ENCODE measurements at places on chromosomes 12 and 14.

DNA sequence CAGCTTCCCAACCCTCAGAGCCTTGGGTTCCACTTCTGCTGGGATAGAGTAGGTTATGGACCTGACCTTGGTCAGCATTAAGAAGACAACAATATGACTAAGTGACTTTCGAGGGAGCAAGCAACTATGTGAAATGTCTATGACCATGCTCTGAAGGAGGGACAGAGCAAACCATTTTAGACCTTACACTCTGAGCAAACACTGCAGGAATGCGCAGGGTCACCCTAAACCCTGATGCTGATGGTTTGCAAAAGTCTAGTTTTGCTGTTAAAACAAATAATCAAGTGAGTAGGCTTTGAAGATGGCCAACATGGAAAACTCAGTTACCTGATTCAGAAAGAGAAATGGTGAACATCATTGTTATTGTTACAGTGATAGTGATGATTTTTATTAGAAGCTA is 8.7 kb downstream of the ZCCHC8 start:
- no peak for DNase-seq

GRCh38 chr12:54988402-54989054 is 4.0 kb upstream of the TESPA1 start:
- peak; percentile 25 for DNase-seq

DNA sequence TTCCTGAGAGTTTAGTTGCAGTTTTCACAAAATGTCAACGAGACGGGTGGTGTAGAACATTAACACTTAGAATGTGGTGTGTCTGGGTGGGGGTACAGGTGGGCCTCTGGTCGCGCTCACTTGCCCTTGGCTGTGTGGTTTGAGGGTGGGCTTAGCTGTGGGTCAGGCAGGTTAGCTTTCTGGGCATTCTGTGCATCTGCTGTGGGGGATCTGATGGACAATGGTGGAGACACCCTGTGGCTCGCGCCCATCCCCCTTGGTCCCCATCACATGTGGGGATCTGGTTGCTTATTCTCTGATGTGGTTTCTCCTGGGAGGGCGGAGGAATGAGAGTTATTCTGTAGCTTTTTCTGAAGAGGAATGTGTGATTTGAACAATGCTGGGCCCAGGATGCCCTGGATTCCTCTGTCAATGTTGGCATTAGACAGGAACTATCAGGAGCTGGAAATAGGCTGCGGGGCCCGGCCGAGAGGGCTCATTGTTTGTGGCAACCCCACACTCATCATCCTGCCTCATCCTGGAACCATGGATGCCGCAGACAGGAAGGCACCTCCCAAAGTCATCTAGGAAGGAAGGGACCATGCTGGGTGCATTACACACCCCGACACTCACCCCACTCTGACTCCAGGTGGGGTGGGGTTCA is 101.6 kb downstream of the TSPAN9 start:
- DNase-seq, result no peak

- no peak for DNase-seq
Observed at GRCh38 chr14:60658909-60659585, 9.8 kb upstream of the SIX1 start.

- no peak for DNase-seq
Observed at GRCh38 chr12:106234449-106234848, 13.4 kb downstream of the CKAP4 start.

- no peak for DNase-seq
Observed at GRCh38 chr14:25103820-25104219, 53.9 kb upstream of the STXBP6 start.

- DNase-seq, result no peak
Observed at GRCh38 chr12:75509621-75510020, 1.8 kb downstream of the KRR1 start.

GRCh38 chr12:65536876-65537681 is 258.6 kb downstream of the MSRB3 start:
- DNase-seq, result peak; percentile 78

GRCh38 chr14:51548187-51548586 is 103.5 kb upstream of the FRMD6 start:
- no peak for DNase-seq
